ENCODE measurements at places on chromosomes 5 and 9. TPM values are rescaled to one million over a fixed set of nuclear protein-coding genes. Genes with fewer than 3 reads are reported as not detected.

GRCh38 chr9:108869092-108869725 lies 7.1 kb downstream of the ACTL7A start:
- peak; percentile 28 for DNase-seq

- no peak for DNase-seq
These were observed 42.0 kb upstream of the PITX1 start for GRCh38 chr5:135076051-135076491.

DNA sequence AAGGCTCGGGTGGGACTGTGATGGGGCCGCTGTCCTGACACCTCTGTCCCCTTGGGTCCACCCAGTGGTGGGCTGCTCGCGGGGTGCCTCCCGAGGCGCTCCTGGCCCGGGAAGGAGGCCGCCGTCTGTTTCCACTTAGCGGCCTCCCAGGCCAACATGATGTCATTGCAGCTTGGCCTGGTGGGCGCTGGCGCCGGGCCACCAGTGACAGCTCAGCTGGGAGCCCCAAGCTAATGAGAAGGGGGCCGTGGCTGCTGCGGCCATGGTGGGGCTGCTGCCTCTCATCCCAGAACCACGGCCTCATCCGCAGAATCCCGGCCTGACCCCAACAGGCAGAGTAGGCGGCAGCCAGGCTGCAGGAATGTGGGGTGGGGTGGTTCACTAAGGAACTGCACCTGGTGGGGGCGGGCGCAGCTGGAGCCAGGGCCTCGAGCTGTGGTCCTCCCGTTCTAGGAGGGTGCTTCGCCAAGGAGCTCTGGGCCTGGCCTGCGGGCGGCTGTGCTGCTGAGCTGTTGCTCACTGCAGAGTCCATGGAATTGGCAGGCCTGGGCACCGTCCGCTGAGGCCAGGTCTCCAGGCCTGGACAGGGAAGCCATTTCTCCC lies 123.5 kb upstream of the COL5A1 start:
- no peak for DNase-seq

DNA sequence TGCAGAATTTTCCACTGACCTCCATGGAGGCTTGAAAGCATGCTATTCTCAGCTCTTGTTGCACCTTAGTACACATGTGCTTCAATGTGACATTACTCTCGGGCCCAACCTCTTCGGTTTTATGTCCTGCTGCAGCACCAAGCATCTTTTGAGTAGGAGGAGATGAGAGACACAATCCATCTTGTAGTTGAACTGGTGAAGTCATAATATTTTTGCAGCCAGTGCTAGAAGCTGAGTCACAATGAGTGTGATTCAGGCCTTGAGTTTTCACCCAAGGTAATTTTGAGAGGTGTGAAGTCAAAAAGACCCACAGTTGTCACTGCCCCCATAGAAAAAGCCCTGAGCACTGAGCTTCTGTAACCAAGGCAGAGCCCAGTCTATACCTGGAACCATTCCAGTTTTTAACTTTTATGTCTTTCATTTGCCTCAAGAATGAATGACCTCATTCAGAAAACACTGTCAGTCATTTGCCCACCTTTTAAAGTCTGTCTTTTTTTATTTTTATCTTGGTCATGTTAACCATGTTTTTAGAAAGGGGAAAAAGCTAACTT lies 117.7 kb downstream of the ZNF462 start:
- DNase-seq, result no peak

DNA sequence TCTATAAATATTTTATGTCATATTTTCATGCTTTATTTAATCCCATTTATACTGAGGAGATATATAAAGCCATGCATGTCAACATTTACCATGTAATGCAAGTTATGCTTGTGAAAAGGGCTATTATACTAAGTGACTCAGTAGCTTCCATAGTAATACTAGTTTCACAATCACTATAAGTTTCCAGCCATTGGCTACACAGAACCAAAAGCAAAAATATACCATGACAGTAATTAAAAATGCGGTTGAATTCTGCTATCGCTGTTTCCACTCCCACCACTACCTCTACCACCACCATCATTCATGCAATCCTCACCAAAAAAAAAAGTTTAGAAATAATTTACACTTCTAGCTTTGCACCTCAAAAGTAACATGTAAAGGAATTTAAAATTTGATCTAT lies 60.2 kb downstream of the MLLT3 start:
- no peak for DNase-seq

GRCh38 chr9:35611230-35611797 lies 6.3 kb downstream of the TESK1 start:
- DNase-seq, result no peak

- peak; percentile 90 for DNase-seq
These were observed 12.7 kb downstream of the CSF2 start for GRCh38 chr5:132086277-132086794.

The IFNA14 gene
- not detected for polyA plus RNA-seq

The RNF208 gene
- not detected for polyA plus RNA-seq

Measured in keratinocyte (primary cell).